Epithelial cell of proximal tubule (primary cell): ENCODE measurements at places on chromosomes 5 and 9. TPM values are rescaled to one million over a fixed set of nuclear protein-coding genes. Genes with fewer than 3 reads are reported as not detected.

ECSCR gene
- total RNA-seq = 0.12 and 0.65 TPM in 2 replicates

SLC6A7 gene
- total RNA-seq = not detected in 2 replicates

RC3H2 gene
- total RNA-seq = 26.1 and 35.2 TPM in 2 replicates

ADAMTS12 gene
- total RNA-seq = 2.1 and 3.3 TPM in 2 replicates

ALDH1A1 gene
- 0.87 and 1.6 TPM in 2 replicates for total RNA-seq

SPATA31D3 gene
- not detected in 2 replicates for total RNA-seq

VLDLR gene
- total RNA-seq = 7.5 and 16.4 TPM in 2 replicates

FAM78A gene
- under 0.01 and 0.29 TPM in 2 replicates for total RNA-seq

SLC34A3 gene
- 0.07 TPM in 1 of 2 replicates, not detected in the other for total RNA-seq

RLN2 gene
- 0.63 and 6.0 TPM in 2 replicates for total RNA-seq

CD72 gene
- total RNA-seq = 0.51 and 1.2 TPM in 2 replicates

ZCCHC9 gene
- total RNA-seq = 18.9 and 20.0 TPM in 2 replicates

PTGS1 gene
- total RNA-seq = 2.2 and 6.0 TPM in 2 replicates

TNC gene
- 66.1 and 68.9 TPM in 2 replicates for total RNA-seq

GRIA1 gene
- total RNA-seq = not detected in 2 replicates

MCTP1 gene
- 9.7 and 18.0 TPM in 2 replicates for total RNA-seq

SPATA31C1 gene
- 0.14 TPM in 1 of 2 replicates, not detected in the other for total RNA-seq

ARSK gene
- 6.1 and 8.7 TPM in 2 replicates for total RNA-seq

MYMK gene
- total RNA-seq = not detected in 2 replicates

IL3 gene
- total RNA-seq = not detected in 2 replicates

ZNF366 gene
- not detected in 2 replicates for total RNA-seq

PCDHA5 gene
- total RNA-seq = not detected in 2 replicates

NR2F1-AS1 gene
- 1.2 and 1.6 TPM in 2 replicates for total RNA-seq

IL4 gene
- not detected in 2 replicates for total RNA-seq

AQP7 gene
- not detected in 2 replicates for total RNA-seq

RNF180 gene
- 4.5 and 4.6 TPM in 2 replicates for total RNA-seq

HSD17B3 gene
- total RNA-seq = not detected in 2 replicates

STING1 gene
- 17.0 and 18.9 TPM in 2 replicates for total RNA-seq

F2RL2 gene
- total RNA-seq = 2.4 and 7.2 TPM in 2 replicates

PCDHA9 gene
- not detected in 2 replicates for total RNA-seq

SLC35D2 gene
- total RNA-seq = 43.8 and 45.8 TPM in 2 replicates

SMIM33 gene
- not detected in 2 replicates for total RNA-seq

ZBTB43 gene
- total RNA-seq = 4.3 TPM in 2 replicates
